ENCODE measurements at places on chromosomes 2 and 18. TPM values are rescaled to one million over a fixed set of nuclear protein-coding genes. Genes with fewer than 3 reads are reported as not detected.

The KCNK3 gene
- not detected for polyA plus RNA-seq

The CENPA gene
- 24.2 TPM for polyA plus RNA-seq

The CD28 gene
- not detected for polyA plus RNA-seq

The PCARE gene
- polyA plus RNA-seq = not detected

The CCDC150 gene
- 44.2 TPM for polyA plus RNA-seq

The GKN2 gene
- polyA plus RNA-seq = not detected

The PHOSPHO2 gene
- 8.7 TPM for polyA plus RNA-seq

The C2orf78 gene
- 0.18 TPM for polyA plus RNA-seq

The PLA2R1 gene
- polyA plus RNA-seq = 0.37 TPM

The CDH19 gene
- polyA plus RNA-seq = 0.14 TPM

The SLC40A1 gene
- polyA plus RNA-seq = 0.10 TPM

The CERKL gene
- 0.35 TPM for polyA plus RNA-seq

The CFAP65 gene
- 0.37 TPM for polyA plus RNA-seq

The MC5R gene
- 0.21 TPM for polyA plus RNA-seq

The RNF125 gene
- polyA plus RNA-seq = 10.9 TPM

The MAP3K19 gene
- polyA plus RNA-seq = not detected

The MC2R gene
- polyA plus RNA-seq = not detected

The SCG2 gene
- polyA plus RNA-seq = 0.18 TPM

The ACOXL gene
- 9.0 TPM for polyA plus RNA-seq

The PARD3B gene
- polyA plus RNA-seq = 4.4 TPM

The FAM237A gene
- not detected for polyA plus RNA-seq

The AKAIN1 gene
- not detected for polyA plus RNA-seq

The GAREM2 gene
- polyA plus RNA-seq = 3.8 TPM

The CCDC178 gene
- polyA plus RNA-seq = 0.24 TPM

The ANKRD53 gene
- 0.32 TPM for polyA plus RNA-seq

The NTSR2 gene
- polyA plus RNA-seq = not detected

The LCT gene
- polyA plus RNA-seq = not detected

The PLGLB2 gene
- 0.50 TPM for polyA plus RNA-seq

The IL36G gene
- polyA plus RNA-seq = not detected

The UPP2 gene
- polyA plus RNA-seq = not detected

The UGT1A4 gene
- not detected for polyA plus RNA-seq

The ANKRD62 gene
- polyA plus RNA-seq = not detected

The DPY30 gene
- polyA plus RNA-seq = 518 TPM

The BBS5 gene
- 0.36 TPM for polyA plus RNA-seq

The DOK6 gene
- 0.21 TPM for polyA plus RNA-seq

The WDR43 gene
- polyA plus RNA-seq = 103 TPM

The ASXL2 gene
- 7.0 TPM for polyA plus RNA-seq

The CNDP1 gene
- not detected for polyA plus RNA-seq

The HSBP1L1 gene
- 2.3 TPM for polyA plus RNA-seq

The STPG4 gene
- polyA plus RNA-seq = not detected

The ANO7 gene
- 4.0 TPM for polyA plus RNA-seq

The FBXO36 gene
- polyA plus RNA-seq = 5.8 TPM

The ANKAR gene
- polyA plus RNA-seq = 4.4 TPM

The LBX2 gene
- polyA plus RNA-seq = 0.82 TPM

The NAT8 gene
- not detected for polyA plus RNA-seq

The ITGB1BP1 gene
- polyA plus RNA-seq = 63.5 TPM

The PROKR1 gene
- 1.1 TPM for polyA plus RNA-seq
